Panc1 (cell line): ENCODE measurements at places on chromosomes 11 and 22. TPM values are rescaled to one million over a fixed set of nuclear protein-coding genes. Genes with fewer than 3 reads are reported as not detected.
A peak's percentile ranks its signal among the peaks of the same experiment; 100 is the strongest.

MS4A7 gene
- total RNA-seq = 0.23 TPM

MMP13 gene
- 0.15 TPM for total RNA-seq

OR4A16 gene
- not detected for total RNA-seq

LARGE2 gene
- total RNA-seq = 1.4 TPM

MYBPC3 gene
- total RNA-seq = not detected

DDIAS gene
- 22.9 TPM for total RNA-seq

FGF4 gene
- total RNA-seq = not detected

MUC5B gene
- 1.2 TPM for total RNA-seq

RIMBP3C gene
- total RNA-seq = 0.90 TPM

INSC gene
- total RNA-seq = 0.08 TPM

OR6T1 gene
- total RNA-seq = not detected

CRYBB2 gene
- total RNA-seq = 0.39 TPM

DNA sequence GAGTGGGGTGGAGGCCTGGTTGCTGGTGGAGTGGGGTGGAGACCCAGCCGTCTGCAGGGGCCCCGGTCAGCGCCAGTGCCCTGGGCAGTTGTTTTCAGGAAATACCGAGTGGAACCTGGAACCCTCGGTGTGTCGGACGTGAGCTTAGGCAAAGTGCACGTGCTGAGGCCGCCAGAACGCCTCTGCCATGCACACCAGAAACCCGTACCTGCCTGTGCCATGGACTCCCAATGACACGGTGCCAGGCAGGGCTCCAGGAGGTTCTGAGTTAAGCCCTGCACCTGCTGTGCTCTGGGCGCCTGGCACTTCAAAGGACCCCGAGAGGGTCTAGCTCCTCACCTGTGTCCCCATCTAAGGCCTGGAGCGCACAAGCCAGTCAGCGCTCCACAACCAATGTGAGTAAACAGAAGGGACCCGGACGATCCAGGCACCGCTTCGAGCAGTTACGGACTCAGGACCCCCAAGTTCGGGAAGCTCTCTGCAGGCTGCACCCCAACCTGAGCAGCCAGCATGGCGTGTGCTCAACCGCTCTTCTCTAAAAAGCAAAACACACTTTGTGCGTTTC, 12.3 kb downstream of the TOLLIP start:
- no peak for DNase-seq

GRCh38 chr11:12538889-12539421, 135.3 kb upstream of the TEAD1 start:
- DNase-seq = no peak

DNA sequence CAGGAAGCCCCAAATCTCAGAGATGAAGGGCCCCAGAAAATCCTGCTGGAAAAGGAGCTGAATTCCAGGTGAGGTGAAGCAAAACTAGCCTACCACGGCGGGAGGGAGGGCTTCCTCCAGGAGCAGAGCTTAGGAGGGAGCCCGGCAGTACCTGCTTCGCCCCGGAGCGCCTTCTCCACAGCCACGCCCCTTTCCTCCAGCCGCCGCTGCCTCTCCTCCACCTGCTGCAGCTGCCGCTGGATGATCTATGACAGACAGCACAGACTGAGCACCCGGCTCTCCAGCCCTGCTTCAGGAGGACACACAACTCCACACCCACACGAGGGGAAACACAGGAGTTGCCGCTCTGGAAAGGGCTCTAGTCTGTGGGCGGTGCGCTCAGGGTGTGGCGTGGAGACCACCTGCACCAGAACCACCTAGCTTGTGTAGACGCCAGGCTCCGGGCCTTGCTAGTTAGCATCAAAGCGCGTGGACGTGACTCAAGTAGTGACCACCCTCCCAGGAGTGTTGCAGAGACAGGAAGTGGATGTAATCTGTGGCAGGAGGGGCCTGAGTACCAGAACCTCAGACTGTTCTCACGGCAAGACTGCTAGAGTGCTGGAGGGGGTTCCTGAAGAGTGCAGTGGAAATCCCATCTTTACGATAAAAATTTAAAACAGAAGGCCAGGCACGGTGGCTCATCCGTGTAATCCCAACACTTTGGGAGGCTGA, 34.6 kb upstream of the BID start:
- DNase-seq = no peak

GRCh38 chr11:47979378-47980087, 826 bp upstream of the PTPRJ start:
- DNase-seq = no peak

GRCh38 chr22:27241430-27242321, 559.9 kb downstream of the MN1 start:
- no peak for DNase-seq

GRCh38 chr22:44286646-44287045, 26.1 kb downstream of the SHISAL1 start:
- no peak for DNase-seq

- DNase-seq = no peak
These were observed 163.1 kb downstream of the MAML2 start for GRCh38 chr11:96179905-96180304.

GRCh38 chr11:67270256-67271204, 4.3 kb downstream of the GRK2 start:
- DNase-seq = no peak

DNA sequence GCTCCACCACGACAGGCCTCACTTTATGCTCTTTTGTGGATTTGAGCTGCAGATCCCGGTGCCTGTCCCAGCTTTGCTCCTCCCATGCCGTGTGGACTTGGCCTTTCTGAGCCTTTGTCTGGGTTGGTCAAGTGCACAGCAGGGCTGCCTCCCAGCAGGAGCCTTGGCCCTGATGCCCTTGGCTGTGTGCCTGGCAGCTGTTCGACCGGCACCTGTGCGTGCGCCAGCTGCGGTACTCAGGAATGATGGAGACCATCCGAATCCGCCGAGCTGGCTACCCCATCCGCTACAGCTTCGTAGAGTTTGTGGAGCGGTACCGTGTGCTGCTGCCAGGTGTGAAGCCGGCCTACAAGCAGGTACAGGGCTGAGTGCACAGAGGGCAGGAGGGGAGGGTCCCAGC, 46.5 kb downstream of the MYO7A start:
- no peak for DNase-seq

DNA sequence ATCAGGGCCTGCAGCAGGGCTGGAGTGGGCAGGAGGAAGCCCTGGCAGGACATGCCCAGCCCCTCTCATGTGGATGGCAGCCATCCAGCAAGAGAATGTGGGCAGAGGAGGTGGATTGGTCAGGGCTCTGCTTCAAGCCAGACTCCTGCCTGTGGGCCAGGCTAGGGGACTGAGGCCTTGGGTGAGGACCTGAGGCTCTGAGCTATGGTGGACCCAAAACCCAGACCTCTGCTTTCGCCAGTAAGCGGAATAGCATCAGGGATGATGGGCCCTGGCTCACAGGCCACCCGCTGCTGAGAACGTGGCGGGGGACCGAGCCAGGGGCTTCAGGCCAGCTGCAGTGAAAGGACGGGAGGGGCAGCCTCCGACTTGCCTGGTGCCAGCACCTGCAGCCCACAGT, 57.4 kb downstream of the LINC01488 start:
- DNase-seq = no peak

- no peak for DNase-seq
These were observed 720.6 kb upstream of the ANO5 start for GRCh38 chr11:21472261-21472660.

GRCh38 chr11:72673943-72674828, at the start of gene PDE2A:
Gene PDE2A (minus strand): TSS chr11:72674422. CDS start chr11:72674207, 215 bp downstream.
- DNase-seq = no peak

DNA sequence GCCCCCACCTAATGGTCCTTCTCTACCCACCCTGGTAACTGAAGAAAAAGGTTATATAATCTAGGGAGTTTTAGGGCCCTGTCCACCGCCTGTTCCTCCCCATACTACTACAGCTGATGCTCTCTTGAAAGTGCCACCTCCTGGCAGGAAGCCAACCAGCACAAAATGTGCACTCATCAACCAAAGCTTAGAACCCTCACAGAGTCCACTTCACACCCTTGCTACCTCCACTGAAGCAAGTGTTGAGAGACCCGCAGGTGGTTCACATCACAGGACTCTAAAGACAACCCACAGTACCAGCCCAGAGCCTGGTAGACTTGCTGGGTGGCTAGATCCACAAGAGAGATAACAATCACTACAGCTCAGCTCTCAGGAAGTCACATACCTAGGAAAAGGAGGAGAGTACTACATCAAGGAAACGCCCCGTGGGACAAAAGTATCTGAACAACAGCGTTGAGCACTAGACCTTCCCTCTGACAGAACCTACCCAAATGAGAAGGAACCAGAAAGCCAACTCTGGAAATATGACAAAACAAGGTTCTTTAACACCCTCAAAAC, 17.5 kb upstream of the OR10W1 start:
- DNase-seq = no peak

DNA sequence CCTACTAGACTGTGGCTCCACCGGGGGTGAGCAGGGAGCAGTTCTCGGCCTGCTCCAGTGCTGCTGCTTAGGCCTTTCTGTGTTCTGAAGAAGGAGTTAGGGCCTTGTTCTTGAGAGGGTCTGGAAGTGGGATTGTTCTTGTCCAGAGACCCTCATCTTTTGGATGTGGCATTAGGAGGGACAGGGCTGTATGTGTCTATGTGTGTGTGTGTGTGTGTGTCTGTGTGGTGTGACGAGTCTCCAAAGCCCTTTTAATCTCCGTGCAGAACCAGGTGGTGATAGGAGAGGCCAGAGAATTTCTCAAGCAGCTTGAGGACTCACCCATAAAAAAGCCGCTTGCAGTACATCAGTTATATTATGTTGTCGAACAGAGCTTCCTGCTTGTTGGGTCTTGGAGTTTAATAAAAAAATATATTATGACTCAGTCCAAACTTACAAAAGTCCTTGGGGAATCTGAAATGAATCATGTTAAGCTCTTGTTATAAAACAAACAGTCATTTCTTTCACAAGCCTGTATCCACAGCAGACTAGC, 196.5 kb downstream of the TENM4 start:
- DNase-seq = no peak

- no peak for DNase-seq
These were observed 72.8 kb downstream of the FLI1 start for GRCh38 chr11:128766591-128767081.

- no peak for DNase-seq
These were observed 526.1 kb downstream of the BRD1 start for GRCh38 chr22:49301398-49302149.

DNA sequence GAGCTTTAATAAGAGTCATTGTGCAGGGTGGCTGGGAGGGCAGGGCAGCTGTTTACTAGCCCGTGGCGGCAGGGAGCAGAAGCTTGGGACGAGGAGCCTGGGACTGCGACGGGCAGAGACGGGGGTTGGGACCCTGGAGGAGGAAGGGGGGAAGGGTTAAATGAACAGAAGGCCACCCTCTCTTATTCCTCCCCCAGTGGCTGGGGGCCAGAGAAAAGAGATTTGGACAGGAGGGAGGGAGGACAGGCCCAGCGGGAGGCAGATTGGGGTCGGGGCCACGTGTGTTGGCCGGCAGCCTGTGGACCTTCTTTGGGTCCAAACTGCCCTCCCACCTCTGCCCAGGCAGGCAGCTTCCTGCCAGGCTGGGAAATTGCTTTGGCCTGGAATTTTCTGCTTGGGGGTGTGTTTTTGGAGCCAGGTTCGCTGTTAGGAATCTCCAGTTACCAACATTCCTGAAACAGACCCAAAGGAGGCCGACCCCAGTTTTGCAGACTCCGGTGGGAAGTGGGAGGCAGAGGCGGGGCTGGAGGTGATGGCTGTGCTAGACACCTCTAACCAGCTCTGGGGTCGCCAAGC, 50.2 kb downstream of the APOL3 start:
- DNase-seq = no peak

GRCh38 chr22:39589875-39590274, 19.3 kb downstream of the CACNA1I start:
- DNase-seq = no peak

DNA sequence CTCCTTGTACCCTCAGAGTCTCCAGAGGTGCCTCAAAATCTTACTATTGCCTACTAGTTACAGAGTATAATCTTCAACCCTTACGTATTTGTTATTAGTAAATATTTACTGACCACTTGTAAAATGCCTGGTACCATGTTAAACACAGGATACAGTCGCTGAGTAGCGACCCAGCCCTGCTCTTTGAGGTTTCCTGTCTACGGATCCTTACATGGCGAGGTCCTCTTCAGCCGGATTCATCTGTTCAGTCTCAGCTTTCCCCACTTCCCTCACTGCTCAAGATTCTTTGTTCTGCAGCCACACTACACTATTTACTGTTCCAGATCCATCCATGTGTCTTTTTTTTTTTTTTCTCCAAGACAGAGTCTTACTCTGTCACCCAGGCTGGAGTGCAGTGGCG, 13.2 kb upstream of the TTC36 start:
- DNase-seq = no peak

- DNase-seq = no peak
These were observed 588 bp downstream of the VPS37C start for GRCh38 chr11:61160487-61161189.

- no peak for DNase-seq
These were observed 16.1 kb downstream of the TP53AIP1 start for GRCh38 chr11:128926437-128927107.

GRCh38 chr11:107916671-107917241, 11.5 kb upstream of the RAB39A start:
- peak; percentile 47 for DNase-seq

- no peak for DNase-seq
These were observed 579 bp downstream of the PICALM start for GRCh38 chr11:86068138-86068871.

GRCh38 chr11:36530840-36531239, 20.8 kb upstream of the TRAF6 start:
- no peak for DNase-seq
